ENCODE measurements at places on chromosomes 3 and 15. TPM values are rescaled to one million over a fixed set of nuclear protein-coding genes. Genes with fewer than 3 reads are reported as not detected.

XCR1 gene
- total RNA-seq, result 0.05 TPM

GATM gene
- 0.65 TPM for total RNA-seq

CEMIP gene
- not detected for total RNA-seq

TTC21A gene
- total RNA-seq, result 0.89 TPM

HHATL gene
- total RNA-seq, result not detected

MON1A gene
- 16.3 TPM for total RNA-seq

NRG4 gene
- not detected for total RNA-seq

ZPLD1 gene
- total RNA-seq, result not detected

CD200 gene
- 144 TPM for total RNA-seq

CCDC39 gene
- total RNA-seq, result not detected

RSL24D1 gene
- total RNA-seq, result 121 TPM

GPR149 gene
- total RNA-seq, result not detected

GRCh38 chr15:62940093-62940754 lies 102.3 kb upstream of the TPM1 start:
- no peak for DNase-seq

DNA sequence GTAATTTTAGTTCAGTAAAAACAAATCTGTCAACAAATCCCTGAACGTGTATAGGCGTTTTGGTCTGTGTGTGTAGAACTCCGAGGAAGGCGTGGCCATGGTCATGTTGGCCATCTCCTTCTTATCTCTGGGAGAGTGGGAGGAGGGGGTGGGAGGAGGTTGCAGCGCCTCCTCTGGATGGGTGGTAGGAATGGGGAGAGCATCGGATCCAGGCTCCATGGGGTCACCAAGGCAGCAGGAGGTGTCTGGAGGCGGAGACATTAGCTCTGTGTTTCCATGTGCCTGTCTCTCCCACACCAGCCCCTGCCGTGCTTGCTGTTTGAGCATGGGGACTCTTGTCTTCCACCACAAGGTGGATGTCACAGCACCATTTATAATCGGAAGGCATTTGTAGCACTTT lies 34.5 kb upstream of the TRPM1 start:
- no peak for DNase-seq

DNA sequence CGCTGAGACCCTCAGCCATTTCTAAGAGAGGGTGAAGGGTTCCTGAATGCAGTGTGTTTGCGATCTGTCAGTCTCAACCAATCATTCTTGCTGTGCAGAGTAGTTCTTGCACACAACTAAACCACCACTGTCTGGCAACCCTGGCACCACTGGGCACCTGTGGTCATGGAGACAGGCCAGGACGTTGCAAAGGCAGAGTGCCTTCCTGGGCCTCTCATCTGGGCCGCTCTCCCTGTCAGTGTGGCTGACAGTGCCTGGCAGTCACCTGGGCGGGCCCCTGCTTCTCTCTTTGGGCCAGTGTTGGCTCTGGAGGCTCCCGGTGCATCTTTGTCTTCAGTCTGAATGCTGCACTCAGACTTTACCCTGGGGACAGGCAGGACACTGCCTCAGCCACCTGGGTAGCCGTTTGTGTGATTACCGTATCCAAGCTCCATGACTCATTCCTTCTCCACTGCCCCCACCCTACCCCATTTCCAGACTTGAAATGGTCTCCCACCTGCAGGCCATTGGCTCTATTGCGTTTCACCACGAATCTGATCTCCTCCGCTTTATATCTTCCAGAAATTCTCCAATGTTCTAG lies 104.6 kb upstream of the KLF13 start:
- DNase-seq, result no peak

- no peak for DNase-seq
Observed at GRCh38 chr3:187403768-187404288, 35.6 kb downstream of the RTP4 start.

- DNase-seq, result no peak
Observed at GRCh38 chr3:34869696-34870095, 769.6 kb upstream of the ARPP21 start.

- no peak for DNase-seq
Observed at GRCh38 chr3:171743327-171744157, 66.7 kb downstream of the PLD1 start.

GRCh38 chr3:174218016-174218415 lies 641.1 kb upstream of the NAALADL2 start:
- DNase-seq, result no peak

DNA sequence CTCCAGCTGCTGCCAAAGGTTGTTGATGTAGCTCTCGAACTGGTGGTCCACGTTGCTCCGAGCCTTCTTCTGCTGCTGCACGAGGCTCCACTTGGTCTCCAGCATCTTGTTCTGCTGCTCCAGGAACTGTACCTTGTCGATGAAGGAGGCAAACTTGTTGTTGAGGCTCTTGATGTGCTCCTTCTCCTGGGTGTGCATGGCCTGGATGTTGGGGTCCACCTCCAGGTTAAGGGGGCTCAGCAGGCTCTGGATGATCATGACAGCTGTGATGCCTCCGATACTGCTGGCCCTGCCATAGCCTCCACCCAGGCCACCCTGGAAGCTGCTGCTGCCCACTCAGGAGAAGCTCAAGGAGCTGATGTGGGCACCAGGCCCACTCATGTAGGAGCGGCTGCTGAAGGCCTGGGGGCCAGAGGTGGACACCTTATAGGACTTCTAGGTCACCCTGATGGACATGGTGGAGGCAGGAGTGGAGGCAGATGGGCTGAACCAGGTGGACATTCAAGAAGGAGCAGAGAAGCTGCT lies 14.9 kb upstream of the PSTPIP1 start:
- no peak for DNase-seq

DNA sequence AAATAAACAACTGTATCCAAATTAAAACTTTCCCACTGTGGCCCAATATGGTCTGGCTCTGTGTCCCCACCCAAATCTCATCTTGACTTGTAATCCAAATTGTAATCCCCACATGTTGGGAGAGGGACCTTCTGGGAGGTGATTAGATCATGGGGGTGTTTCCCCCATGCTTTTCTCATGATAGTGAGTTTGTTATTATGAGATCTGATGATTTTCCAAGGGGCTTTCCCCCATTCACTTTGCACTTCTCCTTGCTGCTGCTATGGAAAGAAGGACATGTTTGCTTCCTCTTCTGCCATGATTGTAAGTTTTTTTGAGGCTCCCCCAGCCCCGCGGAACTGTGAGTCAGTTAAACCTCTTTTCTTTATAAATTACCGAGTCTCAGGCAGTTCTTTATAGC lies 55.0 kb downstream of the MINDY4B start:
- DNase-seq, result no peak

DNA sequence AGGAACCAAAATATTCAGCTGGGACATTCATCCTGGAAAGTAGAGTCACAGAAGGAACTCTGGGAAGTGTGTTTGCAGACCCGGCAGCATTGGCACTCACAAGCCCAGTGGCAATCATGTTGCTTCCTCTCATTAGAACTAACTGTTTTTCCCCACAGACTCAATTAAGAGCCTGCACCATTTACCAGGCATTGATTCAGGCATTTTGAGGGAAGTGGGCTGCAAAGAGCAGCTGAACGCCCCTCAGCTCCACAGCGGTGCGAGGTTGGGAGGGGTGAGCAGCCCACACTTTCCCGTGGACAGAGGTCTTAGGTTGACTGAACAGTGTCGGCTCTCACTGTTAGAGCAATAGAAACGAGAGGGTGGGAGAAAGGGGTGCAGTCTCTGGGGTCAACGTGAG lies 143.8 kb downstream of the STT3B start:
- DNase-seq, result no peak

DNA sequence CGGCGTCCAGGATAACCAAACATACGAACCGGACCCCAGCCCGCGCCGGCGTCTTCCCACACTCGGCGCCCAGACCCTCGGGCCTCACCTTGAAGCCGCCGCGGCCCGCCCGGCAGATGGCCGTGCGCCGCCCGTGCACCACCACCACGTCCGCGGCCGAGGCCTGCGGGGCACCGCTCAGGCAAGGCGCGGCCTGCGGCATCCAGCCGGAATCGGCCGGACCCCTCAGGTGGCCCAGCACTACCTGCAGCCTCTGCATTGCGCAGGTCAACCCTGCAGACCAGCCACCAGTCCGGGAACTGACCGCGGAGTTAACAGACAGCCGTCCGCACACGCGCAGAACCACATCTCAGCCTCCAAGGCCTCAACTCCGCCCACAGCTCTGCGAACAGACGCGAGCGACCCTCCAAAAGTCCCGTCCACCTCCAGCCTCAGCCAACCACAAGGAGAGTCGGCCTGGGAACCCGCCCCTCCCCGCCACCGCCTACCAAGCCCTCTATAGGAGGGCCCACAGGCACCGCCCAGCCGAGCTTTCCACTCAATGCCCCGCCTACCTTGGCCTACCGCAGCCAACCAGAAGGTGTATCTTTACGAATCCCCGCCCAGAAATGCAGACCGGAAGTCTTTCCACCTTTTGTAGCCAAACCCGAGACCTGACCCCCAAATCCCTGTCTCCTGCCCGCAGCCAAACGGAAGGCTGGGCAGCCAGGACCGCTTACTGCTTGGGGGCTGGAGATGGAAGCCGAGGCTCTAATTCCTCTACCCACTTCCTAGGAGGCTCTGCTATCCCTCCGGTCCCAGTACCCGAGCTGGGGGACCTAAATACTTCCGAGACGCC lies at the start of gene ACAA1:
TSS of gene ACAA1 (minus strand) at position 351 of the 838 bp plus-strand sequence. CDS start at position 259, 92 bp downstream.
- DNase-seq, result peak; percentile 99

GRCh38 chr3:189324538-189325138 lies 152.9 kb downstream of the TPRG1 start:
- DNase-seq, result peak; percentile 96

GRCh38 chr3:81468391-81468790 lies 293.1 kb downstream of the GBE1 start:
- no peak for DNase-seq

DNA sequence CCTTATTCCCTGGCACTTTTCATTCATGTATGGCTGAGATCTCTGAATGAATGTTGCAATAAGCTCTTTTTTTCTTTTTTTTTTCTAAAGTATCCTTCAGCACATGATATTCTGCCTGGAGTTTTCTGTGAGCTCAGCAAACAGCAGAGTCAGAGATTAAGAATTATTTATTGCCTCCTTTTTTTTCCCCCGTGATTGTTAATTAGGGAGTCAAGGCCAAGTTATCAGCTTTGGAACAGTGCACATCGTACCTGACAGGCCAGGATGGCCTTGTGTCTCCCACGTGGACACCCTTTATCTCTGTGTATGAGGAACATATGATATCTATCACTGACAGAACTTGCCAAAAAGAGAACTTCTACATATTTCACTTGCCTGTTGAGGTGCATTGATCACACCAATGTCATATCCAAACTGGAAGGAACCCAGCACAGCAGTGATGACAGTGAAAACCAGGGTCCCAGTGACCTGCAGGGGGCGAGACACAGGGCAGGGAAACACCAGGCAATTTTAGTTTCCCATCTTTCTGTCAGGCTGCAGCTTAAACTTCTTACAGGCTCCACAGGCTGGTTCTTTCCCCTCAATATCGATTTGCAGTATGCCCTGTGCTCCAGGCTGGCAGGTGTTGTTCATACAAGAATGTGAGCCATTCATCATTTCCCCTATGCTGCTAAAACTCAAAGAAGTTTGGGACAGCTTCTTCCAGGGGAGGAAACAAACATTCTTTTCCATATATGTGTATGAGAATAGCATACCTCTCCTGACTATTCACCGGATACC lies 8.2 kb downstream of the SLC2A2 start:
- no peak for DNase-seq

- no peak for DNase-seq
Observed at GRCh38 chr3:42980209-42980608, 1.1 kb downstream of the GASK1A start.

- DNase-seq, result no peak
Observed at GRCh38 chr15:69626095-69627066, 173.8 kb downstream of the RPLP1 start.

- DNase-seq, result no peak
Observed at GRCh38 chr3:42134867-42135464, 43.8 kb downstream of the TRAK1 start.

DNA sequence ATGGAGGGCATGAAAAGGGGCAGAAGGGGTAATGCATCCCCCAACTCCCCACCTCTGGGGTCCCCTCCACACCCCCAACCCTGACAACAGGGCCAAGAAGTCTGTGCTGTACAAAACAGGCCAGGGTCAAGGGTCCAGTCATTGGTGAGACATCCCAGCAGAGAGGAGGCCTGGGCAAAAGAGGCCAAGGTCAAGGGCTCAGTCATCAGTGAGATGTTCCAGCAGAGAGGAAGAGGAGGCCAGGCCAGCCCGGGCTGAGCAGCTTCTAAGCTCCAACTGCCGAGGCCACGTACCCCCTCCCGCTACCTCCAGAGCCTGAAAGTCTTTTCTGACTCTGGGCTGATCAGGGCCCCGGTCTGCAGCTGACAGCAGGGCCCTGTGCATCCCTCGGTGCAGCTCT lies 52.4 kb downstream of the LHFPL4 start:
- no peak for DNase-seq

DNA sequence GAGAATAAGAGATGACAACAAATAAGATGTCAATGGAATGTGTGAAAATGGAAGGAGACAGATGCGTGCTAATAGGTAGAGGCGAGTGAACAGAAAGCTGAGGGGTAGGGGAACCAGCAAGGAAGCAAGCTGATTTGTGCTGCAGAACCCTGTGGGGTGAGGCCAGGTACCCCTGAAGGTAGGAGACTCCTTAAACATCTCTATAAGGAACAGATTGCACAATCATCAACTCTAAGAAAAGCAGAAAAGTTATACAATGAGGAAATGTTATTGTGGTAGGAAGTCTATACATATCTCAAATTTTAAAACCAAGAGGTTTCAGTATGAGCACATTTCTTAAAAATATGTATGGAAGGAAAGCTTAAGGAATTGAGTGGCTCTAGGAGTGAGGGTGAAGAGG lies 315.0 kb upstream of the TPM1 start:
- DNase-seq, result no peak

DNA sequence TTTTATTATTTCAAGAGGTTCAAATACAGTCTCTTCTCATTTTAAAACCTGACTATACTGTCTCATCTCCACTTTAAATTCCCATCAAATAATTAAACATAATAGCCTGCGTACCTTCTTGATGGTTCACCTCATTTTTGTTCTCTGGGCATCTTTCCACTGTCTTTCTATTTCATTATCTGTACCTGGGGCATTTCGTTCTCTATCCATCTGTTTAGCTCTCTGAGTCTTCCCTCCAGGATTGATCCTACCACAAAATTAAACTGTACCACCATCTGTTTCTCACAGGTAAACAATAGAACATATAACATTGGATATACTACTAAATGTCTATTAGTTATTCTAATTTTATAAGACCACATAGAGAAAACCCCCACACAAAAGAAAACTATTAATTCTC lies 1331.4 kb downstream of the NSUN3 start:
- no peak for DNase-seq

DNA sequence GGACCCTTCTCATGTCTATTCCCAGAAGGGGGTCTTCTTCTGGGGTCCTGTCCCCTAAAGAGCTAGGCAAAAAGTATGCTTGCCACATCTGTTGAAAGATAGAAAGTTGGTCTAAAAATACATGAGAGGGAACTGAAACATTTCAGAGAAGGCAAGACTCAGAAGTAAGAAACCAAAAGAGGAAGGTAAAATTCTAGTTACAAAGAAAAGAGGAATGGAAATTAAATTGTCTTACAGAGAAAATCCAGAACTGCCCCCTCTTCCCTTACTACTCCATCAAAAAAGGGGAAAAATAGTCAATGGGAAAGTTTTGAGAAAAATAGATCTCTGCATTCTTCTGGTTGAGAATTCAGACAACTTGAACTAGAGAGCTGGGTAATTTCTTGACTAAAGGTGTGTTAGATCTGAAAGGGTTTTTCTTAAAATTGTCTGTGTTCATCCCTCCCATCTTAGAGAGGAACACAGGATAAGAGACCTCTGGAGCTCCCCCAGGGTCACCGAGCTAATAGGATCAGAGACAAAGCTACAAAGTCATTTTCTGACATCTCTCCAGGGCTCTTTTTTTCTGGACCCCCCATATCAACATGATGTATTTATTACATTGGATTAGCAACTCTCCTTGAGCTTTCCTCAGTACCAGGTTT lies 32.3 kb upstream of the CCR2 start:
- no peak for DNase-seq

- DNase-seq, result no peak
Observed at GRCh38 chr3:62167566-62168262, 205.6 kb downstream of the FEZF2 start.
